ENCODE measurements at places on chromosomes 3 and 15. TPM values are rescaled to one million over a fixed set of nuclear protein-coding genes. Genes with fewer than 3 reads are reported as not detected.

The PP2D1 gene
- total RNA-seq: not detected

The SHC4 gene
- 0.53 TPM for total RNA-seq

The ACTRT3 gene
- total RNA-seq: 5.6 TPM

The TJP1 gene
- total RNA-seq: 144 TPM
